CD4-positive, alpha-beta memory T cell (primary cell): ENCODE measurements at places on chromosomes 5 and 9.

GRCh38 chr5:144403058-144403457 is 232.4 kb downstream of the KCTD16 start:
- DNase-seq, result no peak

DNA sequence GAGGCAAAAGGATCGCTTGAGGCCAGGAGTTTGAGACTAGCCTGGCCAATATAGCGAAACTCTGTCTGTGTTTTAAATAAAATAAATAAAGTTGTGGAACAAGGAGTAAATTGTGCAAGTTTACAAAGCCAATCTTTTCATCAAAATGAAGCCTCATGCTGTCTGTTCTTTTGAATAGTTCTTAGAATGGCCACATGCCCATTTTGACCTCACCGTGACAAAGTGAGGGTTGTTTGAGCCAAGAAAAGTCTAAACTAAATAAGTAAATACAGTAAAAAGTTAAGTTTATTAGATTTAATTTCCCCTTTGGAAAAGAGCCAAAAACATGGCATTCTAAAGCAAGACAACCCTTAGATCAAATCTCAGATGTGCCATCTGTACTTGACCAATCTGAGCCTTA is 165.7 kb downstream of the NDUFS4 start:
- DNase-seq, result no peak

DNA sequence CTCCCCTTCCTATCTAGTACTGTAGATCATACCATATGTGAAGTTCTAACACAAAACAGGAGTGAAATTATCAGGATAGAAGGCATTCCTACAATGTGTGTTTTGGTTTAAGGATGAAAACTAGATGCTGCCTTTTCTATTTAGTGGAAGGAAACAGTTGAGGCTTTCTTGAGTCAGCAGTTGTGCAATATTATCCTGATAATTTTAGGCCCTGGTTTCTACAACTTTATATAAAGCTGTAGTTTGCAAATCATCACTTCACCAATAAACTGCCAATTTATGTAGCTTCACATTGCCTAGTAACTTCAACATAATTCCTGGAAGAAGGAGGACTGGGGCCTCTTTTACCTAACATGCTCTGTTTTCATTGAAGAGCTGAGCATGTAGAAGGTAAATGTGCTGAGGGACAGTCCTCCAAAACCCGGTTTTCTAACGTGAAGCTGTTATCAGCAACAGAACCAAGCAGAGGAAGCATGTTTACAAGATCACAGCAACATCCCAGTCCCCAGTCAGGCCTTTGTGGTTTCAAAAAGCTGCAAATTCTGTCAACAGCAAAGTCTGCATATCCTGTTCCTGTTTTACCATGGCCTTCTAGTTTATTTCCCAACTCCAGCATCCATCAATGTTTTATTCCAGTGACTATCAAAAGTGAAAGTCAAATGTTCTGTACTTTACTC is 513.4 kb upstream of the MEF2C start:
- DNase-seq, result no peak

DNA sequence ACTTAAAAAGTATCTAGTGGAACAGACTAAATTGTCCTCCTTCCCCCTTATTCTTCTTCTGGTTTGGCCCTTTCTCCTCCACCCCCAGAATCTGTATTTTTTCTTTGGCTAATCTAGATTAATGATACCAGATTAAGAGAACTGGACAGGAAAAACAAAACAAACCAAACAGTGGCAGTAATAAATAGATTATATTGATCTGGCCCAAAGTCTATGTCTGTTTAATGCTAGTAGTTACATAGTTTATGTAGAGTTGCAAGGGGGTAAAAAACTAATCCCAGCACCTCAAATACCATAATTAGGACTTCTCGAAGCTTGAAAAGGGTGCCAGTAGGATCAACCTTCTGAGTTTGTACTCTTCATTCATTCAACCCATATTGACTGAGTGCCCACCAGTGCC is 104.5 kb downstream of the ARL15 start:
- DNase-seq, result no peak

DNA sequence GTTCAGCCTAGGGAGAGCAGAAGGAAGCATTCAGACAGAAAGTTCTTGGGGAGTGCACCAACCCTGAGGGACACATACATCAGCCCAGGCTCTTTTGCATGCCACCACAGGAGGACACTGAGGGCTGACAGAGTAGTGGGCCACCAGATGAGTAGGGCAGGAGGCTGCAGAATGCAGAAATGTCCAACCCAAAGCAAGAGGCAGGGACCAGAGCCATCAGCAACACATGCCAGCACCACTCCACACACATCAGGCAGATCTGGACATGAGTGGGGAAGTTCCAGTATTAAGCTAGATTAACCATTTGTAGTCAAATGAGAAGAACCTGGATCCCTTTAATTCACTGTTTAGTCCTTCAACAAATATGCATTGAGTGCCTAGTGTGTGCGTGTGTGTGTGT is 35.7 kb upstream of the OTULINL start:
- DNase-seq, result no peak

GRCh38 chr5:176614805-176615478 is 5.0 kb upstream of the GPRIN1 start:
- no peak for DNase-seq

DNA sequence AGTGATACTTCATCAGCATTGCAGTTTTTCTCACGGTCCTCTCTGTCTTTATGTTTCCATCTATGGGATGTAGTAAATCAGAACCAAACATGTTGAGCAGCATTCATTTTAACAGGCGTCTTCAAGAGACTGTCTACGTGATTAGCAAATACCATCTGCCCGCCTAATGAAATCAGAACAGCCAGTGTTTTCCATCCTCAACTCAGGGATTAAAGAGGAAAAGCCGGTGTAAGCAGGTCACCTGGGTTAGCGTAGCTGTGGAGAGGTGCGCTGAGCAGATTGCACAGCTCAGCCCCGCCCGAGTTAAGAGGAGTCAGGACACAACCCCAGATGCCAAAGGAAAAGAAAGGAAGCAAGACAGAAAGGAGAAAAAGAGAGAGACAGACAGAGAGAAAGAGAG is 54.3 kb upstream of the ANKRD33B start:
- DNase-seq, result no peak

GRCh38 chr9:91126761-91127445 is 234.8 kb downstream of the AUH start:
- no peak for DNase-seq

DNA sequence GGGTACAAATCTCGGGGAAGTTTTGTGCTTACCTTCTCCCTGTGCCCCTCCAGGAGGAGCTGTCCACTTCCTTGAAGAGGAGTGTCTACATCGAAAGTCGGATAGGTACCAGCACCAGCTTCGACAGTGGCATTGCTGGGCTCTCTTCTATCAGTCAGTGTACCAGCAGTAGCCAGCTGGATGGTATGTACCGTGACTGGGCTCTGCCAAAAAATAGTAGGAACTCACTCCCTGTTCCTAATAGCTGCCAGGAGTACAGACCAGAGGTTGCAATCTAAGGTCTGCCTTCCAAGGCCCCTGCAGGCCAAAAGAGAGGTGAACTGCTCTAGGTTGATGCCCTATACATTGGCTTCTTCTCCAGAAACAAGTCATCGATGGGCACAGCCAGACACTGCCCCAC is 3.9 kb downstream of the KIF20A start:
- no peak for DNase-seq

DNA sequence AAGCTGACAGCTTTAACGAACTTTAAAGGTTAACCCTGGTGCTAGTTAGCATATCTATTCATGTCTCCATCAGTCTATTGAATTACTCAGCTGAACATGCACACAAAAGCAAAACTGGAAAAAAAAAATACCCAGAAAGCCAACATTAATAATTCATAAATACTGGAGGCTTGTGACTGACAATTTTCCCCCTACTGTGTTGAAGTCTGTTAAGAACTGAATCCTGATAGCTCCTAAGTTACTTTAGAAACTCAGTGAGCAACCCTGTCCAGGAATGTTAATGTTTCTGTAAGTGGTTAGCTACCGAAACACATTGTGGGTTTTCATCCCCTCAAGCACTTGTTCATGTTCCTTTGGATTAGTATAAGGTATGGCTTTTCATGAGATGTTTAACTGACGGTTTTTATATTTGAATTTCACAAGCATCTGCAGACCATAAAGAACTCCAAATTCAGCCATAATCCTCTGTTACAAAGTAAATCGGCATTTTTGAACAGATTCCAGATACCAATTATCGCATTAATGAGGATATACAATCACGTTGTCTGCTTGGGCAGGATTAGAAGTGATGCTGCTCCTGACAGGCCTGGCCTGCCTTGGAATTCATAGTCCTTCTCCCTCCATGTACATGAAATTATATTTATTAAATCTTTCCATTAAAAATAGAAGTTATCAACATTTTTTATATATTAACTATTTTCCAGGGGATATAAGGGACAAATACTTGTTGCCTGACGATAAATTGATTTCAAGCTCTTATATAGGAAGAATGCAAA is 331.2 kb downstream of the TLE4 start:
- DNase-seq, result no peak

DNA sequence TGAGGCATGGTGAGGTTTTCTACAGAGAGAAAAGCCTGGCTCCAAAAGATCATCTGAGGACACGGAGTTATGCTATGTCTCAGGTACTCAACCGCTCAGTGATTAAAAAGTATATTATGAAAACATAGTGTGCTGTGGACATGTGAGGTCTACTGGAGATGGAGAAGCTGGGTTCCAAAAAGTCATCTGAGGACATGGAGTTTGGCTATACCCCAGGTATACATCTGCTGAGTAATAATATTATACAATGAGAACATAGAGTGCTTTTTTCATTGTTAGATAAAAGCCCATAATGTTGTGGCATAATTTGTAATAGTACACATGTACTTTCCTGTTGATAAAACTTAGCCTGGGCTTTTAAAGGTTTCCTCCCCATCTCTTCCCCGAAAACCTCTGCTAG is 70.7 kb upstream of the SHISAL2B start:
- no peak for DNase-seq

GRCh38 chr9:110142253-110142652 is 65.7 kb downstream of the C9orf152 start:
- no peak for DNase-seq

- peak; percentile 33 for DNase-seq
Observed at GRCh38 chr9:75200892-75201470, 112.7 kb downstream of the OSTF1 start.

- no peak for DNase-seq
Observed at GRCh38 chr5:131945551-131946168, at the start of gene MEIKIN. Gene MEIKIN (minus strand): TSS chr5:131945663. CDS start chr5:131945505, 158 bp downstream.

GRCh38 chr5:83662558-83662957 is 58.1 kb downstream of the HAPLN1 start:
- DNase-seq, result no peak

- no peak for DNase-seq
Observed at GRCh38 chr9:123715258-123715657, 214.7 kb downstream of the DENND1A start.

GRCh38 chr5:93151896-93152295 is 429.1 kb downstream of the NR2F1-AS1 start:
- no peak for DNase-seq

DNA sequence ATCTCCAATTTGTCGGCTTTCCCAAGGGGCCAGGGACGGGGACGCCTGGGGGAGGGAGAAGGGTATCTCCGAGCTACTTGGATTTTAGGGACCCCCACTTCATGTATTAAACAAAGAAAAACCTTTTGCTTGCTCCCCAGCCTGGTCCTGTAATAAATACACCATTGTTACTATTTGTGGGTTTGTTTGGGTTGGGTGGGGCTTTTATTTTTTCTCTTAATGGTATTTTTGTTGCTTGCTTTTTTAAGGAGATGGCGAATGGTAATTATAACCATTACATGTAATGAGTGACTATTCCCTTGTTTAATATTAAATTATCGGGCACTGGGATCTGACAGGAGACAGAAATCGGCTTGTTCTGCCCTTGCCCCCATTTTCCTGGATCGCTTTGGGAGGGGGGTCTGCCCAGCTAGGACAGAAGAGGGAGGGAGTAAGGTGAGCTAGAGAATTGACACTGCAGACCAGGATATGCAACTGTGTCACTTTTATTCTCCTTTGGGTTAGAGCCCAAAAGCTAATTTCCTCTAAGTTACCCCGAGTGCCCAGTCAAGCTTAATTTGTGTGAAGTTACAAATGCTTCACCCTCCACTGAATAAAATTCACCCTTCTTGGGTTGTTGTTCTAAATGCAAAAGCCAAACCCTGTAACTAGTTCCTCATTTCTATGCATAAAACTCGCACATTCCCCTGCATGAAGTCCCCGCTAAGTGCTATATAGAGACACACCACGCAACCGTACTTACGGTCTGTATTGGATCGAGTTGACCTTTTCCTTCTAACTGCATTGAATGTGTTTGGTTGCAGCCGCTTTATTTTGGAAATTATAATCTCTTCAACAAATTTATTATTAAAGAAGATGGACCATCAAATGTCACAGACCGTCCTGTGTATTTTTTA is 1.6 kb upstream of the ZNF608 start:
- DNase-seq, result no peak

DNA sequence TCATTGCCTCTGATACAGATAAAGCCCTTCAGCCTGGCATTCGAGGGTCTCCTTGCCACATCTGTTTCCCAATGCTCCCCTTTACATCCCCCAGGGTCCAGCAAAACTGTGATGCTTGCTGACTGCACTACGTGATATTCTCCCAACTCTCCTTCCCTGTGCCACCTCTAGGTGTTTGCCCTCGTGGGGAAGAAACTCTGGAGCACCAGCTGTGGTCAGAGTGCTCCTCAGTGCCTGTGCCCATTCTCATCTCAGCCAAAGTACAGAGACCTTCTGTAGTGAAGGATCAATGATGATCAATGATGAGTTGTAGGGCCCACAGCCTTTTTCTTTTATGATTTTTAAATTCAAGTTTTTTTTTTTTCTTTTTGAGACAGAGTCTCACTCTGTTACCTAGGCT is 40.3 kb upstream of the MELK start:
- no peak for DNase-seq

- no peak for DNase-seq
Observed at GRCh38 chr5:105453216-105453807, 1890.7 kb upstream of the NUDT12 start.

- no peak for DNase-seq
Observed at GRCh38 chr5:179336126-179336870, 9.0 kb downstream of the ADAMTS2 start.

DNA sequence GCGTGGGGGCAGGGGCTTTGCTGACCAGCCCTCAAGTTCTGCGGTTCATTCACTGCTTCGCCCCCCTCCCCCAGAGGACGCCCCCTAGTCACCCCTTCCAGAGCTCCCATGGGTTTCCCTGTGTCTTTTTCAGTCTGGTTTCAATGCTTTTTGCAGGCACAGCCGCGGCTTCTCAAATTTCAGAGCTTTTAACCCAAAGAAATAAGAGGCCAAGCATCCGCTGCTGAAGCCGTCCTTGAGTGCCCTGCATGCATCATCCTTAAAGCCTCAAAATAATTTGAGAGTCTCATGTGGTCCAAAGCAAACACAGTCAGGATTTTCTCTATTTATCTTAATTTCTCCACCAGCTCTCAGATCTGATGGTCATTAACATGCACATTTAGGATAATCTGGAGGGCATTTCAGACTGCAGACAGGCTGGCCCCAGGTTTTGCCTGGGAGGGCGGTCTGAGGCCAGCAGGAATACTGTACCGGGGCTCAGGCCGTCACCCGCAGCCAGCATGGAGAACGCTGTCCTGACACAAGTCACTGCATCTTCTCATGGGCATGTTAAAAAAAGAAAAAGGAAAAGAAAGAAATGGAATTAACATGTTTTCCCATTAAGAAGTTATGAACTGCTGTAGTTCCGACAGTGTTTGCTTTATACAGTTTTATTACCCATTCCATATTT is 420.8 kb upstream of the IRX4 start:
- DNase-seq, result no peak

GRCh38 chr5:37836235-37836591 is 3.6 kb downstream of the GDNF start:
- DNase-seq, result no peak
